Chondrocyte (in vitro differentiated cells): ENCODE measurements at places on chromosomes 6 and 20. TPM values are rescaled to one million over a fixed set of nuclear protein-coding genes. Genes with fewer than 3 reads are reported as not detected.
A peak's percentile ranks its signal among the peaks of the same experiment; 100 is the strongest.

MYO6 gene
- 32.5 to 56.0 TPM (median 34.4 TPM) in 3 replicates for total RNA-seq

ESR1 gene
- total RNA-seq, result not detected in 3 replicates

BFSP1 gene
- total RNA-seq, result 9.6 to 14.4 TPM (median 11.7 TPM) in 3 replicates

ULBP3 gene
- total RNA-seq, result 5.0 to 6.1 TPM (median 5.1 TPM) in 3 replicates

MMP24OS gene
- 89.8 to 94.6 TPM (median 91.5 TPM) in 3 replicates for total RNA-seq

DNA sequence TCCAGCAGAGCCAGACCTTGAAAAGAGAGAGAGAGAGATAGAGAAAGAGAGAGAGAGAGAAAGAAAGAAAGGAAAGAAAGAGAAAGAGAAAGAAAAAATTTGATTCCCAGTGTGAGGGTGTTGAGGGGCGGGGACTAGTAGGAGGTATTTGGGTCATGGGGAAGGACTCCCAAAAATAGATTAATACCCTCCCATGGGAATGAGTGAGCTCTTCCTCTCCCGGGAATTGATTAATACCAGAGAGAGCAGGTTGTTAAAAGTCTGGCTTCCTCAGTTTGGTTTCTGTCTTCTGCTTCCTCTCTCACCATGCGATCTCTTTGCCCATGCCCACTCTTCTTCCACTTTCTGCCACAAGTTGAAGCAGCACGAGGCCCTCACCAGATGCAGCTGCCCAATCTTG lies 28.8 kb upstream of the CFAP206 start:
- no peak for DNase-seq
- H3K4me3 ChIP-seq, result no peak overlapping the region
- no peak overlapping the region for H3K27ac ChIP-seq
- H3K36me3 ChIP-seq, result peaks cover 3% of the 10 kb centered on the region
- peaks cover 6% of the 10 kb centered on the region for H3K4me1 ChIP-seq

DNA sequence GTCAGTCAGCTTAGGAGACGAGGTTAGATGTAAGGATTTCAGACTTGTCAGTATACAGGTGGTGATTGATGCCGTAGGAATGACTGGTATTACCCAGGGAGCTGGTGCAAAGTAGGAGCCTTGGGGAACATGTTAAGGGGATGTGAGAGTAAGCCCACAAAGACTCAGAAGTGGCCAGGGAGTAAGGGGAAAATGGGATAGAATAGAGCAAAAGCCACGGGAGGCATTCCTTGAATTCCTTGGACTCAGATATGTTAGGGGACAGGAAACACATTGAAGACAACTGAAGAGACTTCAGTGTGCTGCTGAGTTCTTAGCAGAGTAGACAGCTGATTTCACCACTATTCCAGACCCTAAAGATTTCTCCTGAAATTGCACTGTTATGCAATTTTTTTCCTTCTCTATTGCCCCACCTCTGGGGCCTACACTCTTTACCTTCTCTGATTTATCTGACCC lies 1.2 kb upstream of the ACAT2 start:
- H3K4me1 ChIP-seq, result peaks cover 39% of the 10 kb centered on the region
- peak overlapping the region; percentile 98 for H3K27ac ChIP-seq
- H3K27me3 ChIP-seq, result no peaks in the 10 kb centered on the region
- peaks cover 17% of the 10 kb centered on the region for H3K36me3 ChIP-seq
- peak overlapping the region; percentile 85 for H3K4me3 ChIP-seq
- no peak for DNase-seq

DNA sequence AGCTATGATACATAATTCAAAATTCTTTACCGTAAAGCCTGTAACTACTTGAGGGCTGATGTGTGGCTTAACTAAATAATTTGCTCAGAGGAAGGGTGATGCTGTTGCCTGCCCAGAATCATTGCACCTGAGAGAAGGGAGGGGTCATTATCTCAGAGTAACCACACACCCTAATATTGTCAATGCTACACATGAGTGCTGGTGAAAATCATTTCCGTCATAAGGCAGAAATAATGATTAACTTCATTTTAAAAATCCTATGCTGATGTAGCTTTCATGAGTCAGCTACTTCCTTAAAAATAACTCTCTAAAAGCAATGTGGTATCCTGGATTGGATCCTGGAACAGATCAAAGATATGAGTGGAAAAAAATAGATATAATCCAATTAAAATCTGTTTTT lies 146.4 kb upstream of the FAM83B start:
- peaks cover 12% of the 10 kb centered on the region for H3K4me1 ChIP-seq
- H3K27me3 ChIP-seq, result peaks cover 5% of the 10 kb centered on the region
- H3K27ac ChIP-seq, result no peak overlapping the region
- DNase-seq, result no peak

- no peaks in the 10 kb centered on the region for H3K27me3 ChIP-seq
- no peaks in the 10 kb centered on the region for H3K36me3 ChIP-seq
- H3K4me1 ChIP-seq, result peaks cover 24% of the 10 kb centered on the region
- H3K27ac ChIP-seq, result no peak overlapping the region
These were observed 17.0 kb downstream of the CDS2 start for GRCh38 chr20:5143851-5144250.

DNA sequence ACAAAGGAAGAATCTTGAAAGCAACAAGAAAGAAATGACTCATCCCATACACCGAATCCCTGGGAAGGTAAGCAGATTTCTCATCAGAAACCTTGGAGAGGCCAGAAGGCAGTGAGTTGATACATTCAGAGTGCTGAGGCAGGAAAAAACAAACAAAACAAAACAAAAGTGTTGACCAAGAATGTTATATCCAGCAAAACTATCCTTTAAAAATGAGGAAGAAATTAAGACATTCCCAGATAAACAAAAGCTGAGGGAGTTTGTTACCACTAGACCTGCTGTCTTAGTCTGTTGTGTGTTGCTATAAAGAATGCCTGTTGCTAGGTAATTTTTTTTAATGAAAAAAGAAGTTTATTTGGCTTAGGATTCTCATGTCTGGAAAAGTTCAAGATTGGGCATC lies 33.7 kb upstream of the PPP1R3G start:
- peaks cover 29% of the 10 kb centered on the region for H3K4me1 ChIP-seq
- H3K27me3 ChIP-seq, result no peaks in the 10 kb centered on the region
- H3K36me3 ChIP-seq, result peaks cover 16% of the 10 kb centered on the region

GRCh38 chr6:130671577-130671976 lies 155.6 kb upstream of the SMLR1 start:
- peaks cover 22% of the 10 kb centered on the region for H3K4me1 ChIP-seq
- H3K27ac ChIP-seq, result no peak overlapping the region
- H3K27me3 ChIP-seq, result no peaks in the 10 kb centered on the region

- H3K4me3 ChIP-seq, result no peak overlapping the region
- no peaks in the 10 kb centered on the region for H3K27me3 ChIP-seq
- no peaks in the 10 kb centered on the region for H3K4me1 ChIP-seq
These were observed 171.6 kb upstream of the SMLR1 start for GRCh38 chr6:130655586-130655985.
